ENCODE measurements at places on chromosomes 2 and 18. TPM values are rescaled to one million over a fixed set of nuclear protein-coding genes. Genes with fewer than 3 reads are reported as not detected.

- no peak for DNase-seq
These were observed 59.7 kb downstream of the CIB4 start for GRCh38 chr2:26581266-26581990.

The PSMA8 gene
- total RNA-seq = not detected

GRCh38 chr2:226045080-226045479 is 645.6 kb downstream of the NYAP2 start:
- DNase-seq = no peak

The GAREM2 gene
- total RNA-seq = 4.2 TPM

DNA sequence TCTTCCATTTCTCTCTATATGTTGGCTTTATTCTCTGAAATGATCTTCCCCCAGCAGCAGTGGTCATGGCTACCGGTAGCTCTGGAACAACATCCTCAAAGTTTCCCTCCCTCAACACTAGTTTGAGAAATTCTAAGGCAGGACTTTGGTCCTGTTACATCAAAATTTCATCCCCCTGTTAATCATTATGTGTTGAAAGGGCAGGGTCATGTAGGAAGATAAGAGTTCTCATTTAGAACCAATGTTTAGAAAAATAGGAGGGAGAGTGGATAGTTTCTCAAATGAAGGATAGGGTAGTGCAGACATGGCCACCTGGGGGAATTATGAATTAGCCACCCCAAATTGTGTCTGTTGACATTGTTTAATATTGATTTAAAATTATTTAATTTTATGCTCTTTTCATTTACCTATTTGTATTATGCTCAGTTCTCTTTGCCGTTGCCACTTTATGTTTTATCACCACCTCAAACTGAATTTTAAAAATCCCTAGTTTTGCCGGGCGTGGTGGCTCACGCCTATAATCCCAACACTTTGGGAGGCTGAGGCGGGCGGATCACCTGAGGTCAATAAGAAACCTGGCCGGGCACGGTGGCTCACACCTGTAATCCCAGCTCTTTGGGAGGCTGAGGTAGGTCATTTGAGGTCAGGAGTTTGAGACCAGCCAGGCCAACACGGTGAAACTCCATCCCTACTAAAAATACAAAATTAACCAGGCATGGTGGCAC is 22.3 kb downstream of the EML4 start:
- no peak for DNase-seq

The UBE2F gene
- 87.8 TPM for total RNA-seq

The NEMP2 gene
- total RNA-seq = 5.0 TPM

Data from left cardiac atrium (tissue), 4 donors.